IMR-90 (cell line): ENCODE measurements at places on chromosomes 12 and 14.

- DNase-seq, result no peak
These were observed 1.2 kb upstream of the FBXO33 start for GRCh38 chr14:39433452-39433813.

GRCh38 chr12:127121494-127122084, 1145.4 kb upstream of the TMEM132C start:
- DNase-seq, result no peak

DNA sequence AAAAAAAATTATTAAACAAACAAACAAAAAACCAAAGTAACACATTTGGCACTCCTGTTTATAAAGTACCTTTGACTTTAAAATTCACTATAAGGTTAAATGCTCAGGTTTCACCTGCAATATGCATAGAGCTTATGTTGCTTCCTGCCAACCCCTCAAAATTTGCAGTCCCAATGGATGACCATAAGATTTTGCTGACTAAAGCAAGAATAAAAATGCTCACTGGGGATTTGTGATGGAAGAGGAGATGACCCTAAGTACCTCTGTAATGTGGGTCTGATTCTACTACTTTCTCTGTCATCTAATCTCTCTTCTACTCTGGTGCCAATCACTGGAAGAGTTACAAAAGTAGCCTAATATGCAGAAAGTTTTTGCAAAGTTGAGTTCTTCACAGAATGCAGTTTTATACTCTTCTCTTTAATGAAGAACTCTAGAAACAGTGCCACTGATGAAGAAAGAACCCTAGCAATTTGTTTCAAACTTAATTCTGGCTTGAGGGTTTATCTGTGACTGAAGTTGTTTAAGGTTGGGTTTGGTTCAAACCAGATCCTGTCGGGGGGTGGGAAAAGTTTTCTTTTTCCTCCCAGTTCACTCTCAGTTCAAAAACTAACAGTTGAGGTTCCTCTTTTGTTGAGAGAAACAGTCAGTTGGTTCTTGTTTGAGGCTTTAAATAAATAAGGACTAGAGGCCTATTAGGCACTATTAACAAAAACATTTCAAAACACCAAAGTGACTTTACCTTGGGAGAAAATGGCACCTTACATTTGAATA, 10.9 kb downstream of the WASHC3 start:
- no peak for DNase-seq

GRCh38 chr14:103124501-103125001, 1.3 kb downstream of the TNFAIP2 start:
- no peak for DNase-seq

GRCh38 chr12:31965090-31965489, 5.9 kb downstream of the RESF1 start:
- no peak for DNase-seq

DNA sequence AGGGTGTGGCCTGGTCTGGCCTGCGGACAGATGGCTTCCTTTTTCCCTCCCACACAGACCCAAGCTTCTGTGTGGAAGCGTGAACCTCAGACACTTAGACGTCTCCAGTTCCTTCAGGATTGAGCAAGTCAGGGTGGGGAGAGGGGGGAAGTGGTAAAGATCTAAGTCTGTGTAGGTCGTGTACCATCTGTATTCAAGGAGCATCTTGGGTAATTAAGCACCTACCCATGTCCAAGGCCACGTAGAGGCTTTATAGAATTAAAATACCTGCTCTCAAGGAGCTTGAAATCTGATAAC, 1.7 kb downstream of the AVIL start:
- no peak for DNase-seq

DNA sequence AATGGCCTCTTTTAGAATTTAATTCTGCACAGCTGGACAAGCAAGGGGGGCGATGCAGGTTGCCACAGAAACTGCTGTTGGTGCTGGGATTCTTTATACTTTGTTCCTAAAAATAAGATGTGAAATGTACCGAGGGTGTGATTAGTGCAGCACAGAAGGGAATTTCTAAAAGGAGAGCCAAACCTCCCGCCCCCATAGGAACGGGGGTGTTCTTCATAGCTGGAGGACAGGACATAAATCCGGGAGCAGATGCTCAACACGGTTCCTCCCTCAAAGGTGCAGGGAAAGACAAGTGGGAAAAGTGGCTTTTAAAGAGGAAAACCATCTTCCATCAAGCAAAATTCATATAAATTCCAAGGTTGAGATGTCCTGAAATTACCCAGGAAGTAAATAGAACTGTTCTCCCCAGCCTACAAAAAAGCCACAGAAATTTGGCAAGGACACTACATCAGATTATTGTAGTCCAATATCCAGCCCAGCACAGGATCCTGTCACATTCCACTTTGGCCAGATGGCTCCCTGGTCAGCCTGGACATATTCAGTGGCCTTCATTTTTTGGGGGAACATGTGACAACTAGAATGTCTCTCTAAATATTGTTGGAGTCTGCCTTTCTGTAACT, 51.4 kb upstream of the TMX1 start:
- DNase-seq, result no peak

GRCh38 chr12:117098361-117099217, 627 bp downstream of the TESC start:
- no peak for DNase-seq

- no peak for DNase-seq
These were observed 265.5 kb upstream of the PRKD1 start for GRCh38 chr14:30193101-30193500.

DNA sequence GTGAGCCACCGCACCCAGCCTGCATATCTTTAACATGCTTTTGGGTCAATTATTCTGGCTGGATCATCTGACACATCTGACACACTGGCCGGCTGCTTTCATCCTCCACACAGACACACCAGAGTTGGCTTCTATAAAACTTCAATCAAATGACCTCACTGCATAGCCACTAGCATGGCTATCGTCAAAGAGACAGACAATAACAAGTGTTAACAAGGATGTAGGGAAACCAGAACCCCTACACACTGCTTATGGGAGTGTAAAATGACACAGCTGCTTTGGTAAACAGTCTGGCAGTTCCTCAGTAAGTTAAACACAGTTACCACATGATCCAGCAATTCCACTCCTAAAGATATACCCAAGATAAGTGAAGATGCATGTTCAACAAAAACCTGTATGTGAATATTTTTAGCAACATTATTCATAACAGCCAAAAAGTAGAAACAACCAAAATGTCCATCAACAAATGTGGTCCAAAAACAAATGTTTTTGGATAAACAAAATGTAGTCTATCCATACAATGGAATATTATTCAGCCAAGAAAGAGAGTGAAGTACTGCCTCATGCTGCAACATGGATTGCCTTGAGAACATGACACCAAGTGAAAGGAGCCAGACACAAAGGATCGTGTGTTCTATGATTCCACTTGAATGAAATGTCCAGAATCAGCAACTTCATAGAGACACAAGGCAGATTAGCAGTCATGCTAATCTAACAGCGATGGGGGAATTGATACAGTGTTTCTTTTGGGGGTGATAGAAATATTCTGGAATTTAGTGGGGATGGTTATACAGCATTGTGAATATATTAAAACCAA, 10.1 kb downstream of the KDM2B start:
- DNase-seq, result peak; percentile 36

- DNase-seq, result no peak
These were observed 70.3 kb downstream of the SLC15A4 start for GRCh38 chr12:128753438-128753837.

DNA sequence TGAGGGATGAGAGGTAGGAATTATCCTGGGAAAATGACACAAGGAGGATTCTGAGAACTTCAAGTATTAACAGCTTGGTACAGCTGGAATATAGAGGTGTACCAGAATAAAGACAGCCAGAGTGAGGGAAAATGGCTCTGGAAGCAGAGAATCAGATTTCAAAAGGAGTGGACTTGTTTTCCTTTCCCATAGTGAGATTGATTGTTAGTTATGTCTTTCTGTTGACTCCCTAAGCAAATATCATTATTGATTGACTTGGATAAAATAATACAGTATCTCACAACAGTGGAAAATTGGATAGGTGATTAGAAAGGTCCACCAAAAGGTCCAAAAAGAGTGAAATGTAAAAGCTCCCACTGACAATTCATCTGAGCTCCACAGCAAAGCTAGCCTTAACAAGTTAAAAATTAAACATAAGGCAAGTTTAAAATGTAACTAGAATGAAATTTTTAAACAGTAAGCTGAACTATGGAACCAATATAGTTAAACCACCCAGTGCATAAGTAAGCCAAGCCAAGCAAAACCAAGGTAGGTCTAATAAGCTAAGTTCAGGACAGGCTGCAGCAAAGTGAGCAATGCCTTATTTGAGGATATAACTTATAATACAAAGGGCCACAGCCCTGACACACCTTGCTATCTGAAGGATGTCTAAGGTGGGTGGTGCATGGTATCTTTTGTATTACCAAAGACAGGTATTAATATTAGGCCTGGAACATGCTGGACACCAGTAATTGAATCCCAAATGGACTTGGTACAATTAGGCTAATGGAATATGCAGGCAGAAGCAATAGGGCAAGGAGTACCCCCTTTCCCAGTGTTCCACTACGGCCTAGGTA, 21.8 kb downstream of the ENTPD5 start:
- no peak for DNase-seq

- DNase-seq, result no peak
These were observed 32.3 kb downstream of the BCL11B start for GRCh38 chr14:99239661-99240092.

GRCh38 chr12:76288218-76288617, 60.0 kb downstream of the BBS10 start:
- no peak for DNase-seq

DNA sequence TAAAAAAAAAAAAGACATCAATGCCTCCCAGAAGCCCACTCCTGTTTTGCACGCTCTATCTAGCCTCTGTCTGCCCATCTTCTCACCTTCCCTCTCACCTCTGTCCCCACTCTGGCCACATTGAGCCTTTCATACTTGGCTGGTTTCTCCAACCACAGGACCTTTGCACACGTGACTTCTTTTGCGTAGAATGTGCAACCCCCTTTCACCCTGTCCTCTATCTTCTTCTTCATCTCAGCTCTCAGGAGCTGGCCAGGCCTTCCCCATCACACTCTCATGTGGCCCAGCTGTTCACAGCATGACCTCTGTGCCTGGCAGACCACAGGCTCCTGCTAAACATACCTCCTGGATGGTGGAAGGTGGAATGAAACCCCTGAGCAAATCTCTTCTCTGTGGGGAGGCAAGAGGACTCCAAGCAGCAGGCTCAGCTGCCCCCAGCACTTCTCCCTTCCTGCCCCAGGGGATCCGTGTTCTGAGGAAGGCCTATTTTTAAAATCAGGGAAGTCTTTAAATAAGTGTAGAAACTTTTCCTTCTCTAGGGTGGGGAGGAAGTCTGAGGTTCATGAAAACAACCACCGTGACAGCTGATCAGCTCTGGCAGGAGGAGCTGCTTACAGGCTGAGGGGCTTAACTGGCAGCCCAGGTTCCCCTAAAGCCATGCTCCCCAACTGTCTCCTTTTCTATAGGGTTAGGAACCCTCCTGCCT, 11.6 kb downstream of the HVCN1 start:
- DNase-seq, result no peak

- DNase-seq, result no peak
These were observed 15.1 kb downstream of the CYP46A1 start for GRCh38 chr14:99699085-99699760.

- DNase-seq, result no peak
These were observed 14.2 kb downstream of the FRS2 start for GRCh38 chr12:69484428-69484827.

DNA sequence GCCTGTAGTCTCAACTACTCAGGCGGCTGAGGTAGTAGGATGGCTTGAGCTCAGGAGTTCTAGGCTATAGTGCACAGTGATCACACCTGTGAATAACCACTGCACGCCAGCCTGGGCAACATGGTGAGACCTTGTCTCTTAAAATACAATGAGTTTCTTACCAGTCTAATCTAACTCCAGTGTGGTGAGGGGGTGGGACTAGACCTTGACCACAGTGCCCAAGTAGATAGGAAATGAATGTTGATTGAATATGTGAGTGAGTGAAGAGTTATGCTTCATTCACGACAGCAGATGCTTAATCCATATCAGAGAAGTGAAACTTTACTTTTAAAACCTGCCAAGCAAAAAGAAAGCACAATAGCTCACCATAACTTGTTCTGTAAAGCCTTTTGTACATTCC, 11.2 kb upstream of the AK7 start:
- no peak for DNase-seq

DNA sequence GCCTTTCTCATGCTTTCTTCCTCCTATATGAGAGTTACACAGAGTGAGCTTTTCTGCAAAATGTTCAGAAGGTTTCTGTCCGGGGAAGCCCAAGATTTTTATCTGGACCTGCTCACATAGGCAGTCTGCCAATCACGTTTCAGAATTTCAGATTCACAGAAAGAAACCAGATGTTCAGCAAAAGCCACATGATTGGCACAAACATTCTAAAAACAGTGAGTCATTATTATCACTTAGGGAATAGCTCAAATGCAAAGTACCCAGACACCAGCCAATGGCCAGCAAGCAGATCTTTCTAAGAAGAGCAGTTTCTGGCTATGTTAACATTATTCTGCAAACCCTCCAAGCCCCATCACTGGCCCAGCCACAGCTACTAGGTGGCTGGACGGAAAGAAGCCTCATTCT, 1558.5 kb upstream of the TMEM132C start:
- DNase-seq, result no peak

DNA sequence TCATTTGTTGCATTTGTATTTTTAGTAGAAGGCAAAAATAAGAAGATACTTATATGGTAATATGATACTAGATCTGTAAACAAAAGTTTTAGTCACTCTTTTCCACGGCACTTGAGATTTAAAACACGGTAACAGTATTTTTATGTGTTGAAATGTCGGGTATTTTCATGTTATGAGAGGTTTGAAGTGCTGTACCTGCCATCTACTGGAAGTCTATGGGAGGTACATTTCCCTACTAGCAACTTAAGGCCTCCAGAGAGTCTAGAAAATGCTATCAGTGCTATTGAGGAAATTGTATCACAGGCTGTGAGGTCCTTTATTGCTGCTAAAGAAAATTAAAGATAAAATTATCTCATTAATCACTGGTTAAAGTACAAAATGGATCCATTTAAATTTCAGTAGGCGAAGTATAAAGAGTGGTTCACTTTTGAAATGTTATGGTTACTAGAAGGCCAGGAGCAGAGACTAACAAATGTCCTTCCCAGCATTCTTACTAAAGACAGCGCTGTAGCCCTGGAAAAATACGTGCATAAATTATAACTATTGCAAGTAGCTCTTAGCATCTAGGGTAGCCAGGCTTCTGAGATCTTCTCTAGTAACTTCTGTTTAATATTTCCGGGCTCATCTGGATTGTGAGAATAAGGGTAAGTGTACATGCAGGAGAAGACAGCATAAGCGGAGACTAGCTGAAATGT, 77.6 kb upstream of the PRKD1 start:
- DNase-seq, result peak; percentile 89
